ENCODE measurements at places on chromosomes 6 and 20. TPM values are rescaled to one million over a fixed set of nuclear protein-coding genes. Genes with fewer than 3 reads are reported as not detected.

Gene DDX43
- 0.08 TPM for polyA plus RNA-seq

Gene DEFB113
- not detected for polyA plus RNA-seq

Gene KCNB1
- polyA plus RNA-seq = 1.9 TPM

Gene CASS4
- 0.47 TPM for polyA plus RNA-seq

Gene TRAPPC3L
- polyA plus RNA-seq = not detected

Gene SEMG1
- not detected for polyA plus RNA-seq

Gene HBS1L
- polyA plus RNA-seq = 71.3 TPM

Gene MOG
- polyA plus RNA-seq = 2.9 TPM

Gene SLC24A3
- 0.86 TPM for polyA plus RNA-seq

Gene COL21A1
- 21.7 TPM for polyA plus RNA-seq

Gene SPINT3
- polyA plus RNA-seq = not detected

Gene PRL
- not detected for polyA plus RNA-seq

Gene KIF25
- 0.12 TPM for polyA plus RNA-seq

Gene OGFRL1
- polyA plus RNA-seq = 2.7 TPM

Gene CTCFL
- polyA plus RNA-seq = not detected
